ENCODE measurements at places on chromosomes 2 and 18. TPM values are rescaled to one million over a fixed set of nuclear protein-coding genes. Genes with fewer than 3 reads are reported as not detected.

DNA sequence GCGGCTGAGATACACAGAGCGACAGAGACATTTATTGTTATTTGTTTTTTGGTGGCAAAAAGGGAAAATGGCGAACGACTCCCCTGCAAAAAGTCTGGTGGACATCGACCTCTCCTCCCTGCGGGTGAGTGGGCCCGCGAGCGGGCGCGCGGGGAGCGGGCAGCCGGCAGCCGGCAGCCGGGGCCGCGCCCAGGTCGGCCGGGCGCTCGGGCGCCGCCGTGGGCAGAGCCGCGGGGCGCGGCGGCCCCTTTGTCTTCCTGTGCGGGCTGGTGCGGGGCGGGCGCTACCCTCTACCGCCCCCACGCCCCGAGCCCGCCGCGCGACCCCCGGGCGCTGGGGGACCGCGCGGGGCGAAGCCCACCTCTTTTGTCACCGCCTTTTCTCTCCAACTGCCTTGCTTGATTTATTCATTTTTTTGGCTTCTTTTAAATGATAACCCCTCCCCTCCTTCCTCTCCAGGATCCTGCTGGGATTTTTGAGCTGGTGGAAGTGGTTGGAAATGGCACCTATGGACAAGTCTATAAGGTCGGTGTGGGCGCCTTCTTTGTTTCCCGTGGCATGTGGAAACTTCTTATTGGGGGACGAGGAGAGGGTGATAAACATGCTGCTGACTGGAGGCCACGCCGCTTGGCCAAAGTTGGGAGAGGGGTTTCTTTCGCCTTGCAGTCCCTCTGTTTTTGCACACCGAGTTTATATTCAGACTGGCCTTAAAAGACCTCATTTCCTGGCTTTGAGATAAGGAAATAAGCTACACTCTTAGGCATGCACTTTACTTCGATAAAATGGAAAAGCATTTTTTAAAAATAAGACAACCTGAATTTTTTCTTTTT, 722 bp downstream of the MAP4K4 start:
- DNase-seq: no peak

DNA sequence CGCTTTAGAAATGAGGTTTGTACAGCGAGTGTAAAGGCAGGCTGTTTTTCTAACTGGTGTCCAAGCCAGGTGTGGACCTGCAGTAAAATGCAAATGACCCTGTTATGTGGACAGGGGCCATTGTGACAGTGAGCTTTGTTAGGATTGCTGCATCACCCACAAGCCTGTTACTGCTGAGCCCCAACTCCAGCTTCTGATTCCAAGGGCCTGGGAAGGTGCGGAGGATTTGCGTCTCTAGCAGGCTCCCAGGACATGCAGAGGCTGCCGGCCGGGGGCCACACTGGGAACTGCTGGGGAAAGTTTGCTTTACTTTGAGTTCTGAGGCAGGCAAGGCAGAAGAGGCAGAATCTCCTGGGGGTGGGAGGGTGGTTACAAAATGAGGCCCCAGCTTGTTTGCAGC, 164.1 kb downstream of the GLI2 start:
- no peak for DNase-seq

CYP20A1 gene
- polyA plus RNA-seq: 7.0 TPM

- no peak for DNase-seq
Observed at GRCh38 chr2:24054366-24055010, 4.9 kb downstream of the FKBP1B start.

- DNase-seq: peak; percentile 22
Observed at GRCh38 chr2:179274749-179275148, 10.1 kb upstream of the SESTD1 start.

DNA sequence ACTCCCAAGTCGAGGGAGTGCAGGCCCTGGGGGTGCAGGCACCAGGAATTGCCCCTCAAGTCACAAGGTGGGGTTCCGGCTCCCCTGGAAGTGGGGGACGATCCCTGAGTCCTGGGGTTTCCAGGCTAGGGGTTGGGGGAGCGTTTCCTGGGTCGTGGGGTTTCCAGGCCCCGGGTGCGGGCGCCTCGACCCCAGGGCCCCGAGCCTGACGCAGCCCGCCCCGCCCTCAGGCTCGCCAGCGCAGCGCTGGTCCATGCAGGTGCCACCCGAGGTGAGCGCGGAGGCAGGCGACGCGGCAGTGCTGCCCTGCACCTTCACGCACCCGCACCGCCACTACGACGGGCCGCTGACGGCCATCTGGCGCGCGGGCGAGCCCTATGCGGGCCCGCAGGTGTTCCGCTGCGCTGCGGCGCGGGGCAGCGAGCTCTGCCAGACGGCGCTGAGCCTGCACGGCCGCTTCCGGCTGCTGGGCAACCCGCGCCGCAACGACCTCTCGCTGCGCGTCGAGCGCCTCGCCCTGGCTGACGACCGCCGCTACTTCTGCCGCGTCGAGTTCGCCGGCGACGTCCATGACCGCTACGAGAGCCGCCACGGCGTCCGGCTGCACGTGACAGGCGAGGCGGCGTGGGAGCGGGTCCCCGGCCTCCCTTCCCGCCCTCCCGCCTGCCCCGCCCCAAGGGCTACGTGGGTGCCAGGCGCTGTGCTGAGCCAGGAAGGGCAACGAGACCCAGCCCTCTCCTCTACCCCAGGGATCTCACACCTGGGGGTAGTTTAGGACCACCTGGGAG, 12.0 kb downstream of the SIGLEC15 start:
- no peak for DNase-seq

CCDC150 gene
- 4.3 TPM for polyA plus RNA-seq

GRCh38 chr2:39913648-39914461, 134.8 kb upstream of the THUMPD2 start:
- peak; percentile 88 for DNase-seq

- DNase-seq: no peak
Observed at GRCh38 chr2:190980630-190981209, 33.3 kb downstream of the STAT1 start.

DNA sequence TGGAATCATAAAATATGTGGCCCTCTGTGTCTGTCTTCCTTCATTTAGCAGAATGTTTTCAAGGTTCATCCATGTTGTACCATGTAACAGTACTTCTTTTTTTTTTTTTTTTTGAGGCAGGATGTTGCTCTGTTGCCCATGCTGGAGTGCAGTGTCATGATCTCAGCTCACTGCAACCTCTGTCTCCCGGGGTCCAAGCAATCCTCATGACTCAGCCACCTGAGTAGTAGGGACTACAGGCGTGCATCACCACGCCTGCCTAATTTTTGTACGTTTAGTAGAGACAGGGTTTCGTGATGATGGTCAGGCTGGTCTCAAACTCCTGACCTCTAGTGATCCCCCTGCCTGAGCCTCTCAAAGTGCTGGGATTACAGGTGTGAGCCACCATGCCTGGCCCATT, 31.2 kb downstream of the RAB1A start:
- no peak for DNase-seq

GRCh38 chr18:40612356-40612755, 1342.7 kb upstream of the PIK3C3 start:
- no peak for DNase-seq

WNT10A gene
- not detected for polyA plus RNA-seq

DNA sequence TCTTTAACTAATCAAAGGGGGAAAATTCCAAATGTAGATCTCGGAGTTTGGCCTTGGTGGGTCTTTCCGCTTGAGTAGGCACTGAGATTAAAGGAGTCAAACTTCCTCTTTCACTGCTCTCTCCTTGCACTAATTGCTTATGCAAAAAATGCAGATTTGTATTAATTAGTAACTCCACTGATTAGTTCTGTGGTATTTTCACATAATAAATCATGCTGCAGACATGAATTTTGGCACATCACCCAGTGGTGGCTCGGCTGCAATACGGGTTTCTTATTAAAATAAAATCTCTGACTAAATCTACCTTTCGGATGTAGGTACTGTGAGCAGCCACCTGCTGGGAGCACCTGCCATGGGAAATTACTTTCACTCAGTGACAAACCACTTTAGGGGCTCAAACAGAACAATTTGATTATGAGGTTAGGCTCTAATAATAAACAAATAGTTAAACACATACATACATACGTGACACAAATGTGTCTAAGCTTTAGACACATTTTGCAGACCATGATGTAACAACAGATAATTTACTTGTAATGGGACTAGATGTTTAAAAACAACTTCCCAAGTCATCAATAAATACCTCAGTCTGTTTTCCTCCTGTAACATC, 6.4 kb upstream of the NEUROD1 start:
- DNase-seq: no peak

- DNase-seq: no peak
Observed at GRCh38 chr2:106581328-106581727, 94.2 kb downstream of the CD8B2 start.

DNA sequence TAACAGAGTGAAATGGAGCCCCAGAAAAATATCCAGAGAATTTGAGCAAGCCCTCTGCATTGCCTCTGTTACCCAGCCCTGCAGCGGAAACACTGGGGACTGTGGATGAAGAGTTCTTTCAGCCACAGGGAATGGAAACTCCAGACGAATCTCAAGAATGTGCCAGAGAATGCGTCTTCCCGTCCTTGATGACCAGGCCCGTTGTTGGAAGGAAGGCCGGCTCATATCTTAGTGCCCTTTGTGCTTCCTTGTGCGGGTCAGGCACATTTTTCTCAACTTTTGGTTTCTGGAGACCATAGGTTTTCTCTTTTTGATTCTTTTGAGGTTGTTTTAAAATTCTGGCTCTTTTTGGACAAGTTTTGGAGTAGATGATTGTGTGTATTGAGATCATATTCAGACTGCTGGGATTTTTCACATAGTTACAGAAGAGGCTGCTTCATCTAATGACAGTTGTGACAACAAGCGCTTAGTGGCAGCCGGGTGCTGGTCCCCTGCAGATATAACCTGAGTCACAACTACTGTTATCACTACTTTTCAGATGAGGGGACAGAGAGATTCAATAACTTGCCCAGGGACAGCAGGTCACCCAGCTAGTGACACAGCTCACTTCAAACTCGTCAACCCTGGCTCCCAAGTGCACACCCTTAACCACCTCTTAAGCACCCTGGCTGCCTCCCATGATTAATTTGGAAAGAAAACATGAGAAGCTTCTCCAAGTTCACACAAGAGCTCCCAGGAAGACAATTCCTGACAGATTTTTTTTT, 15.7 kb downstream of the MAL start:
- DNase-seq: no peak

MYCN gene
- not detected for polyA plus RNA-seq
